Stomach (tissue), 19 donors: ENCODE measurements at places on chromosomes 7 and 10.

DNA sequence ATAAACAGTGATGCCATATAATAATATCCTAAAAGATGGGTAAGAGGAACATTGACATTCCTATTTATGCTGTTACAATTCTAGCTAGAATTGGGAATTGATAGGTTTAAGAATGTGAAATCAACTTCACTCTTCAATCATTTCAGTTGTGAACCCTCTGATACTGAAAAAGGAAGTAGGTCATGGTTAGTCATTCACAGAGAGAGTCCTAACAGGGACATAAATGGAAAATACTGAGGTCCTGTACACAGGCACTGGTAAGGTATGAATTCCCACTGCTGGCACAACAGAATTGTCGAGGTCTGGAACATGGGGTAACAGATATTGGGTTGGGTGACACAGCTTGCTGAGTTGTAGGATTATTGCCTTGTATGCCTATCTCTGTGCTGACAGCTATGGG lies 289.4 kb upstream of the LRRN3 start:
- DNase-seq = no peak

DNA sequence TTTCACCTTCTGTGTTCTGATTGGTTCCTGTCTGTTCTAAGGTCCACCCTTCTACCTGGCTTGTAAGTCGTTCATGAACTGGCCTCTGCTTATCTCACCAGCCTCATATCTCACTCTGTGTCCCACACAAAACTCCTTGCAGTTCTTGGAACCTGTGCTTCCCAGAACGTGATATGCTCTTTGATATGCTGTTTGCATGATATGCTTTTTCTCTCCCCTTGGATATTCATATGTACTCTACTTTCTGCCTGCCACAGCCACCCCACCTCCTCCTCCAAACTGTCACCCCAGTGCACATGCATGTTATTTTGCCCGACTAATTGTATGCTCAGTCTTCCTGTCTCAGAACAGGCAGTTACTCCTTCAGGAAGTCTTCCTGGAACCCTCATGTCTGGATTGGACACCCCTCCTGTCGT lies 1.9 kb upstream of the ITPRIP start:
- DNase-seq = peak; percentile 81

DNA sequence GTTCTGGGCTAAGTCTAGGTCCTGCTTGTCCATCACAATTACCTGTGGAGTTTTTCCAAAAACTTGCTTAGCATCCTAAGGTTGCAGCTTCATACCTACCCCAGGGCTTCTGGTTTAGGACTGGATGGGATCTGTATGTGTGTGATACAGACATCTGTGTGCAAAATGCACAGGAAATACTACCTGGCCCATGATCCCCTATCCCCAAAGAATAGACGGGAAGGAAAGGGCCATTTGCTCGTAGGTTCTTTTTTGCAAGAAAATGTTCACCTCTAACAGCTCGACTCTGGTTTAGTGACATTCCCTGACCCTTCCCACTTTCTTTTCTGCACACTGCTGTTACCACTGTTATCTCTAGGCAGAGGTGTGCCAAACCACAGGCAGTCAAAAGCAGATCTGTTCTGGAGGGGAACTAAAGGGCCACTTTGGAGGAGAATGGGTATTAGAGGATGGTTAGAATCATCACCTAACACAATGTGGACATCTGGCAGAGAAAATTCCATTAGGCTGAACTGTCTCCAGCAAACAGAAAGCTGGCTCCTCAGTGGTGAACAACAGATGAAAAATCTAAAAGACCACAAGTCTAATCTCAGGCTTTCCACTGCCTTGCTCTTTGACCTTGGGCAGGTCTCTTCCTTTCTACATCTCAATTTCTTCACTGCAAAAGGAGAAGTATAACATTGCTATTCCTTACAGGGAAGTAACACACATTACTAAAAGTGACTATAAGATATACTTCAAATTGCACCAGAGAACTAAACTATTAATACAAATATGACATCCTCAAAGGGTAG lies 107.4 kb downstream of the UBE2H start:
- no peak for DNase-seq

DNA sequence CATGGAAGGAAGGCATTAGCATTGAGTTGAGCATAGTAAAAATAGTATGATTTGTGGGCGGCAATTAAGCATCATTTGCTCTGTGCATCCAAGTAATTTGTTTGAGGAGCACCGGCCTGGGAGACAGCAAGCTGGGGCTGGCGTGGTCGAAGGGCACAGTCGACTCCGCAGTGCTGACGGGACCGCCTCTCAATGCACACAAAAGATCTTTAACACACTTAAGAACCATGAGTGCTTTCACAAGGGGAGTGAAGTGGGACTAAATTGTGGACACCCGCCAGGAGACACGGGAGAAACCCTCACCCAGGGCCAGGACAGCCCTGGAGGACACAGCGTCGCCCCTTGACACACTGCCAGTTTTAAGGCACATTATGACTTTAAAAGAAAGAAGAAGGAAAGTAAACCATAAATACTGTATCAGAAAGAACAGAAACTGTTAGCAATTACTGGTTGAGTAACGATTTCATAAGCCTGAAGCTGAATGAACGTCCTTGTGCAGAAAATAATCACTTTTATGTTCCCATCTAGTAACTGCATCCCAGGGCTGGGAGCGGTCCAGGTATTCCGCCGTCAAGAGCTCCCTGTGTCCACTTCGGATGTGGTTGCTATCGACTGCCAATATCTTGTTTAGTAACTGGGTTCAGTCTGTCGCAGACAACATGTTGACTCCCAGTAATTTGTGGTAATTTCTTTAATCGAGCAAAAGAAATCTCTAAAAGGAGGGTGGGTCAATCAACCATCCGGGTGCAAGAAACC lies 102.1 kb downstream of the EBF3 start:
- no peak for DNase-seq

GRCh38 chr10:44180321-44181168 lies 204.4 kb downstream of the CXCL12 start:
- no peak for DNase-seq

- peak; percentile 34 for DNase-seq
Observed at GRCh38 chr10:62961951-62962523, 145.9 kb upstream of the EGR2 start.

DNA sequence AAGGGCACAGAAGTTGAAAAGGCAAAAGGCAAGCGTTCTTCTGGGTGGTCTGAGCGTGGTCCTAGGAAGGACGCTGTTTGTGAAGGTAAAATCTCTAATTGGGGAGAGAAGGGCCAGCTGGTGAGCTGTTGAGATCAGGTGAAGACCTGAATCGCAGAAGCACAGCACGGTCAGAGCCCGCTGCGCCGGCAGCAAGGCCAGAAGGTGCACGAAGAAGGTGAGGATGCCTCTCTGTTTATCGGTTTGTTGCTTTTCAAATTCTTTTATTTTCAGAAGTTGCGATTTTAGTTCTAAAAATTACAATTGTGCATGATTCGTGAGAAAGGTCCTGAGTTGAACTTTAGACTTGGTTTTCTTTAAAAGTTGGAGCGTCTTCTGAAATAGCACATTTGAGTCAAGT lies 247.8 kb upstream of the FOXK1 start:
- DNase-seq = no peak
